ENCODE measurements at places on chromosomes 13 and 19.

- DNase-seq: no peak
Measured at GRCh38 chr13:74270018-74270417, 135.8 kb upstream of the KLF12 start.

- no peak for DNase-seq
Measured at GRCh38 chr19:15124572-15125231, 17.5 kb downstream of the SYDE1 start.

GRCh38 chr19:29878973-29879654, 62.9 kb upstream of the URI1 start:
- DNase-seq: no peak

GRCh38 chr13:84962141-84962750, 837.0 kb downstream of the SLITRK6 start:
- DNase-seq: no peak

- DNase-seq: no peak
Measured at GRCh38 chr13:107847406-107847805, 367.9 kb downstream of the LIG4 start.

- DNase-seq: peak; percentile 56
Measured at GRCh38 chr13:53151336-53152056, 122.9 kb downstream of the OLFM4 start.

- no peak for DNase-seq
Measured at GRCh38 chr19:6038634-6039405, 60.9 kb upstream of the RANBP3 start.

DNA sequence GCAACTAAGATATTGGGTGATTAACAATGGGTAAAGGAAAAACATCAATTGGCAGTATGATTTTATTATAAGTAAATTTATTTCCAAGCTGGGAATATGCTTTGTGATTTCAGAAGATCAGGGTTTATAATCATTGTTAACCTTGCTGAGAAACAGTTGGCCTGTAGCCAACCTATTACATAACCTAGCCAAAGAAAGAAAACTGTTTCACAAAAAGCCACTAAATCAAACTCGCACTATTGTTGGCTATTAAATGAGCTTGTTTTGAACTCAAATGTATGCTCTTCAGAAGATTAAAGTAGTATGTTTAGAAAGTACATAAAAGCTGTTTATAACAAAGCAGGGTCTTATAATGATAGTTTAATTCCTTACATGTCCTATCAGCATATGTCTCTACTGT, 151.7 kb downstream of the LHFPL6 start:
- no peak for DNase-seq

- DNase-seq: no peak
Measured at GRCh38 chr19:51196181-51196580, 28.7 kb upstream of the CD33 start.

- DNase-seq: no peak
Measured at GRCh38 chr13:102704238-102705058, 9.6 kb upstream of the METTL21C start.

GRCh38 chr13:33931397-33932311, 113.7 kb downstream of the RFC3 start:
- peak; percentile 44 for DNase-seq

DNA sequence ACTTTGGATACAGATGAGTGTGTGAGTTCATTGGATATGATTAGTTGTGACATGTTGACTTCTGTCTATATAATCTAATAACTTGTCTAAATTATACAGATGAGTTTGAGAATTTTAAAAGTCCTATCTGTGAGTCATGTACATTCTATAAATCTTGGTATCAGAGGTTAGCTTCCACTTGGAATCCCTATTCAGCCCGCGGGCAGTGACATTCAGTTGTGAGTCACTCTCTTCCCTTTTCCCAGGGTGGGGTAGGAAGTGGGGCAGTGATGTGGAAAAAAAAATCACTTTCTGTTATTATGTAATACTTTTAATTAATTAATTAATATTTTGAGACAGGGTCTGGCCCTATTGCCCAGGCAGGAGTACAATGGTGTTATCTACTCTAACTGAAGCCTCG, 33.0 kb upstream of the ZNF808 start:
- DNase-seq: no peak

GRCh38 chr19:8340341-8341096, 2.5 kb downstream of the KANK3 start:
- DNase-seq: no peak

GRCh38 chr13:95643571-95643935, 953 bp downstream of the DZIP1 start:
- DNase-seq: no peak

- DNase-seq: no peak
Measured at GRCh38 chr13:83498481-83499190, 383.6 kb downstream of the SLITRK1 start.

DNA sequence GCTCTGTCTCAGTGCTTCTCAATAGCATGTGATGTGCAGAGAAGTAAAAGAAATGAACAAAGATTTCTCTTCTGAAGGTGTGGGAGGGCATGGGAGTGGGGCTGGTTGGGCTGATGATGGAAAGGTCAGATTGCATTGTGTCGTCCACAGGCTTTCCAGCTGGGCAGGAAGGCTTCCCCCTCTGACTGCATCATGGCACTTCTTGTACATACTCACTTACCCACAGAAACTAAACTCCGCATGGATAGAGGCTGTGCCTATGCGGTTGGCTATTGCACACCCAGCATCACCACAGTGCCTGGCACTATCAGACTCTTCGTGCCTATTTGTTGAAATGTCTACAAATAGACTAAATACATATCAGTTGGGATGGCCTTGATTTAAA, 24.4 kb upstream of the TNFSF11 start:
- no peak for DNase-seq

- DNase-seq: no peak
Measured at GRCh38 chr13:85650613-85651012, 148.6 kb downstream of the SLITRK6 start.

- DNase-seq: no peak
Measured at GRCh38 chr19:34804115-34804514, 31.1 kb upstream of the ZNF599 start.

DNA sequence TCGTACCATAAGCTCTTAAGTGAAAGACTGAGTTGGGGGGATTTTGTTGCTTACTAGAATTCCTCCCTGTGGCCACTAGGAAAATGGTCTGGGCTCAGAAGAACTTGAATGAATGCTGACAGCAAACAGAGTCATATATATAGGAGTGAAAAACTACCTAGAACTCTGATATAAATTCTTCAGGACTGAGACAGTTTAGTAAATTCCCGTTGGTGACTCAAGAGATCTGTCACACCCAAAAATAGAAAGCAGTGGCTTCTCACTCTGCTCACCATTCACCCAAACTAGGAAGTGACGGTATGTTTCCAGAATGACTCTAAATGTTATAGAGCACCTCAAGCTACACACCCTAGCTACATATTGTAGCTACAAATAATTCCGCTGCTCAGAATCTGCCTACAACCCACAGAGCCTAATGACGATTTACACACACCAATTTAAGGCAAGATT, 116.2 kb downstream of the TBC1D4 start:
- no peak for DNase-seq

DNA sequence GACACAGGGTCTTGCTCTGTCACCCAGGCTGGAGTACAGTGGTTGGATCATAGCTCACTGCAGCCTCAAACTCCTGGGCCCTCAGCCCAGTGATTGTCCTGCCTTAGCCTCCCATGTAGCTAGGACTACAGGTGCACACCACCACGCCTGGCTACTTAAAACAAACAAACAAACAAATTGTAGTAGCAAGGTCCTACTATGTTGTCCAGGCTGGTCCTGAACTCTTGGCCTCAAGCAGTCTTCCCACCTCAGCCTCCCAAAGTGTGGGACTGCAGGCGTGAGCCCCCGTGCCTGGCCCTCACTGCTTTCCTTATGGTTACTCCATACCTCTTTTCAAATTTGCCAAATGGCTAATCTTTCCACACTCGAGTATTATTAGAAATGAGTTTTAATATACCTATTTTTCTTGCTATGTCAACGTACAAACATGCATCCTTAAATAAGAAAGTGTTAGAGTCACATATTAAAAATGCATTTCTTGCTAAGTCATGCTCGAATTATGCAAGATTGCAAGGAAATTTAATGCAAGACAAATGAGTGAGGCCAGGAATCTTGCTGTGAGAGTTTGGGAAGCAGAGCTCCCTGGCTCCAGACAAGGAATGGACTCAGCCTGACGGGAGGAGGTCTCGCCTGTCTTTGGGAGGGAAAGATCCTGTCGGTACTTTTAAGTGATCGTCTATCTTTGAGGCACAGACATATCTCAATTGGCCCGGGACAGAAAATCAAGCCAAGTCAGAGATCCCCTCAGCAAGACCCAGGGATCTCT, 39.4 kb downstream of the RFX2 start:
- no peak for DNase-seq

GRCh38 chr13:50649211-50649610, 194.3 kb downstream of the DLEU7 start:
- no peak for DNase-seq

GRCh38 chr13:97492684-97493371, 58.9 kb downstream of the RAP2A start:
- no peak for DNase-seq

GRCh38 chr13:102028868-102029267, 373.0 kb downstream of the FGF14 start:
- no peak for DNase-seq

DNA sequence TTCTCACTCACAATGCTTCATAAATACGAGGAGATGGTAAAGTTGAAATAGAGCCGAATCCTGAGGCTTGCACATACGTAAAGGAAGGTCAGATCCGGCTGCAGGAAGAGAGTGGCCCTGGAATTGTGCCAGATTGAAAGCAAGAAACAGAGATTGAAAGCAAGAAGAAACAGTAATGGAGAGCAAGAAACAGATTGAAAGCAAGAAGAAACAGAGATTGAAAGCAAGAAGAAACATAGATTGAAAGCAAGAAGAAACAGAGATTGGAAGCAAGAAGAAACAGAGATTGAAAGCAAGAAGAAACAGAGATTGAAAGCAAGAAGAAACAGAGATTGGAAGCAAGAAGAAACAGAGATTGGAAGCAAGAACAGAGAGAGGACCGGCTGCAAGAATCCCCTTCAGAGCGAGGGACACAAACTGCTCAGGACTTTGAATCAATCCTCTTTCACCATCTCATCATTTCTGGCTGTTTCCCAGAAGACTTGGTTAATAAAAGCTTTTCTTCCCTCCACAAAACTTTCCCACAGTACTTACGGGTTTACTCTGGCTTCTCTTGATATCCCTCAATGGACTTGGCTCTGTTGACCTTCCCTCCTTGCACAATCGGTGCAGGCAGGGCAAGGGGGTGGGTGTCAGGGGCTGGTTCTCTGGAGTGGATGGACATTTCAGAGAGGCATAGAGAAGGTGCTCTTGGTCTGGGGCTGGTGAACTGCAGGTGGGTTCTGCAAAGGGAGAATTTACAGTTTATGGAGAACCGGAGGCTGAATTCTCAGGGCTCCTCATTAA, 25.5 kb downstream of the OR7A5 start:
- no peak for DNase-seq

GRCh38 chr13:21322327-21322965, 136.7 kb downstream of the ZDHHC20 start:
- no peak for DNase-seq

DNA sequence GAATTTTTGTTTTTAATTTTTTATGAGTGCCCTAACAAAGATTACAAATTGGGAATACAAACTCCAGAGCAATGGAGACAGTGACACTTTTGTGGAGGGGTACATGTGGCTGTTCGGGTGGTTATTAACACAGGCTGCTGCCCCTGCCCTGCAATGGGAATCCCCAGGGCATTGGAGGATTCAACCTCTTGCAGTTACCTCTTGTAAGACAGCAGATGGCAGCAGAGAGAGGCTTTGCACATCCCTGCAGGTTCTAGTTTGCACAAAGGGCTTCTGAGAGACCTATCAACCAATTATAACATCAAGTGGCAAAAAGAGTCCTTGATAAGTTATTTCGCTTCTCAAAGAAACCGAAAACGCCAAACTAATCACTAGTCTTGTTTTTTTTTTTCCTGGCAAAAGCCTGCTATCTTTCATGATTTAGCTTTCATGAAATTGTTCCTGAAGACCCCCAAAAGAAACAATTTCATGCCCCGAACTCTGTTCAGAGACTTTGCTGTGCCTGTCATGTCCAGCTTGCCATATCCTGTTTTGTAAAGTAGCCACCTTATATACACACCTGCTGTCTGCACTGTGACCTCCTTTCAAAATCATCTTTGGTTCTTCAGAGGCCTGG, 10.4 kb downstream of the GJB2 start:
- DNase-seq: no peak

DNA sequence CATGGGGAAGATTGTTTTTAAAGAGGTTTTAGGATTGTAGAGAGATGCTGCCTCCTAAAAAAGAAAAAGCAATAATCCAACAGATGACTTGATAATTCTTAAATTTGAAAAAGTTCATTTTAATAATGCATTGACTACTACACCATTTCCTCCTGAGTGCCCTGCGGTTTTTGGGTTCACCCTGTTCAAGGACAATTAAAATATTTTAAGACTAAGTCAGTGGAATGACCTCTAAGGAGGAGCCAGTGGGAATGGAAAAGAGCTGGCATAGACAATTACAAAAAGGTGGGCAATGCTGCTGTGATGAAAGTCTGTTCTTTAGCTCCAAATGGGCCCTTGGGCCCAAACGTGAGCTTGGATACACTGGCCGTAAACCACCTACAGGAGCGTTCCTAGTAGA, 217.8 kb downstream of the LHFPL6 start:
- no peak for DNase-seq

- DNase-seq: no peak
Measured at GRCh38 chr13:109883181-109884180, 97.1 kb upstream of the IRS2 start.

- no peak for DNase-seq
Measured at GRCh38 chr19:10193790-10194499, 808 bp downstream of the DNMT1 start.

GRCh38 chr19:39467941-39468340, 12.7 kb upstream of the TIMM50 start:
- DNase-seq: no peak

DNA sequence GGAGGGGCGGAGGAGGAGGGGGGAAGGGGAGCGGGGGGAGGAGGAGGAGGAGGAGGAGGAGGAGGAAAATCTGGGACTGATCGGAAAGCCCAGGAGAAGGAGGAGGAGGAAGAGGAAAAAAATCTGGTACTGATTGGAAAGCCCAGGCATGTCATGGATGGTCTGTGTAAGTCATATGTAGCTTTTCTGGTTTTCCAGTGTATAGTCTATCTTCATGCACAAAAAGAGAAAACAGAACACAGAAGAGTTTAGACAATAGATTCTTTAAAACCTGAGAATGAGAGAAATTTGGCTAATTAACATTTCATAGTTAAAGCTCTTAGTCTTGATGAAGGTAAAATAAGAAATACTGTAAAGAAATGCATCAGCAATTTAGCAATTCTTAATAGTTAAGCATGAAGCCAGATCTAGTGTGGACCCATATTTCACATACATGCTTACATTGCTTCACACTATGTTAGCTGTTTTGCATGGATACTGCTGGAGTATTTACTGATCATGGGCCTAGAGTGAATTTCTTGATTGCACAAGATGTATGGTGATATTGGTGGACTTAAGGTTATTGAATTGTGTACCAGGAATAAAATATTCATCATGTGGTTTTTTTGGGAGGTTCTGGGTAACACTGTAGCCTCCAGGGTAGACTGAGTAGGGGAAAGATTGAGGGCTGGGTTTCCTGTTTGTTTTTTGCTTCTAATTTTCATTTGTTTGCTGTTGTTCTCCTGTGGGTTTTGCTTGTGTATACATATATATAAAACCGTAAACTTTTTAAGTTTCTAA, 41.4 kb downstream of the SUCLA2 start:
- DNase-seq: no peak

All from KG1 (cell line).